ENCODE measurements at places on chromosomes 7 and 10.

DNA sequence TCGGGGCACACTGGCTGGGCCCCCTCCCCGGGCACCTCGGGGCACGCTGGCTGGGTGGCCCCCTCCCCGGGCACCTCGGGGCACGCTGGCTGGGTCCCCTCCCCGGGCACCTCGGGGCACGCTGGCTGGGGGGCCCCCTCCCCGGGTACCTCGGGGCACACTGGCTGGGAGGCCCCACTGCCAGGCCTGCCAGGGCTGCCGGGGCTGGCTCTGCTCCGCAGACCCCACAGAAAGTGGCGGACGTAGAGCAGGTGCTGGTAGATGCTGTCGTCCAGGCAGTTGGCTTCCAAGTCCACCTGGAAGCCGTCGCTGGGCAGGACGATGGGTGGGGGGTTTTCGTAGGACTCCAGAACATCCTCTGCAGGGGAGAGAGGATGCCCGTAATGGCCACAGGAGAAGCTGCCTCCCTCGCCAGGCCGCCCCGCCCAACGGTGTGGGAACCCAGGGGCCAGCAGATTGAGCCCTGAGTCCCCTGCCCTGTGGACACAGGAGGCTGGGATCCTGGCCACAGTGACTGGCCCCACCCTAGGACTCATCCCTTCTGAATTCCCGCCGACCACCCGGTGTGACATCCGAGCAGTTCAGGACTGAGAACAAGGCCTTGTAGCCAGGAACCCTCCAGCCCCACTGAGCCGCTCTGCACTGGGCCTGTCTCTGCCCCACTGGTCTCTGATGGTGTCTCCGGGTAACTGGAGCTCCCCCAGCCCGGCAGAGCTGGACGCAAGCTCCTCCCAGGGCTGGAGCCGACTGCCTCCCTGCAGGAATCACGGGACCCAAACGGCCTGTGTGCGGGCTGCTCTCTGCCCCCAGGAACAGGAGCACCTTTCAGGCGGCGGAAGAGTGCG is 28.2 kb downstream of the AP5Z1 start:
- no peak for DNase-seq

DNA sequence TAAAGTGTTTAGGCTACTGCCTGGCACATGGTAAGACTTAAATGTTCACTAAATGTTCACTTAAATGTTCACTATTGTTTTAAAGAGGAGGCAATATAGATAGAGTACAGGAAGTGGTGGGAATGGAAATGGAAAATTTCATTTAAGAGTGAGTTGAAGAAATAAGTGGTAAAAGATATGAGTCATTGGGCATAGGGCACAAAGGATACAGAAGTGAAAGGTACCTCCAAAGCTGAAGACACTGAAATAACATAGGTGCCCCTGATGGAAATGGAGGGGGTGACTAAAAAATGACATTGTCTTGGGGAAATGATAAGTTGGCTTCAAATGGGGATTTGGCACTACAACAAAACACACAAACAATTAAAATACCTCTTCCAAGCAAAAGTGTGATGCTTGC is 5.2 kb upstream of the FRA10AC1 start:
- no peak for DNase-seq

DNA sequence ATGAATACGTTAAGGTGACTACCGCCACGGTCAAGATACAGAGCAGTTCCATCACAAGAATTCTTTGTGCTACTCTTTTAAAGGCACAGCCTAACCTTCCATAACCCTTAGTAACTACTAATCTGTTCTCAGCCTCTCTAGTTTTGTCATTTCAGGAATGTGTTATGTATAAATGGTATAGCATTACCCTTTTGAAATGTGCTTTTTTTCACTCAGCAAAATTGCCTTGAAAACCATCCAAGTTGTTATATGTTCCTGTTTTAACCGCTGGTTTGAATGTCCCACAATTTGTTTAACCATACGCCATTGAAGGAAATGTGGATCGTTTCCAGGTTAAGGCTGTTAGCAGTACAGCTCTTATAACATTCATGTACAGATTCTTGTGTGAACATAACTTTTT is 32.0 kb downstream of the WAC start:
- no peak for DNase-seq

DNA sequence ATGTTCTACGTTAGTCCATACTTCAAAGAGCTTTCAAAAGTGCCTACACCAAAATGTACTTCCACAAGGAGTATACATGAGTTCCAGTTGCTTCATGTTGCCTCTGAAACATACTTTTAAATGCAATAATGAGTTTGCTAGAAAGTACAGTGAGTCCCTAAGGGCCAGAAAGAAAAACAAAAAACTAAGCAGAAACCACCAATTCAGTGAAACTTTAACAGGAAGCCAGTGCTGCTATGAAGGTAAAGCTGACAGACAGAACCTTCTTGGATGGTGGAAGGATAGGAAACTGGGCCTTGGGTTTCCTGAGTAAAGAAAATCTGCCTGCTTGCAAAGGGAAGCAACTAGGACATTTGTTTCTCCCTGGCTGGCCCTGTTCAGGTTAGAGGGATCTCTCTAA is 104.2 kb downstream of the CTTNBP2 start:
- DNase-seq = no peak

- no peak for DNase-seq
Measured at GRCh38 chr10:227014-227413, 91.8 kb downstream of the ZMYND11 start.
